ENCODE measurements at places on chromosomes 7 and 10.

DNA sequence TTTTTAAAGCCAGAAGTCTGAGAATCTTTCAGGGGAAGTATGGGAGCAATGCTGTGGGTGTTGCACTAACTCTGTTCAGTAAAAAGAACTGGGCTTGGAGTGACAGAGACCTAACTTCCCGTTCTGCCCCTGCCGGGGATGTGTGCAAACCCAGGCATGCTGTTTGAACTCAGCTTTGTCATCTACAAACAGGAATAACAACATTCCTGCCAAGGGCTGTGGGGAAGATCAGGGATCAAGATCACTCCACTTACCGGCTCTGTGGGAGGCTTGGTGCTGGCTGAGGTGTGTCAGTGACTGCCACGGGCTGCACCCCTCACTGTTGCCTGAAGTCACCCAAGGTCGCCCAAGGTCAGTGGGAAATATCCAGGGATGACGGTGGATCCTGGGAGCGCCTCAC is 23.1 kb upstream of the DRGX start:
- DNase-seq: no peak

GRCh38 chr7:81627536-81628287 is 142.1 kb downstream of the HGF start:
- no peak for DNase-seq

- no peak for DNase-seq
Measured at GRCh38 chr10:35643151-35644049, 1.3 kb upstream of the FZD8 start.

- no peak for DNase-seq
Measured at GRCh38 chr10:16186564-16186963, 250.2 kb upstream of the PTER start.

GRCh38 chr10:8617792-8618191 is 563.3 kb downstream of the GATA3 start:
- no peak for DNase-seq

DNA sequence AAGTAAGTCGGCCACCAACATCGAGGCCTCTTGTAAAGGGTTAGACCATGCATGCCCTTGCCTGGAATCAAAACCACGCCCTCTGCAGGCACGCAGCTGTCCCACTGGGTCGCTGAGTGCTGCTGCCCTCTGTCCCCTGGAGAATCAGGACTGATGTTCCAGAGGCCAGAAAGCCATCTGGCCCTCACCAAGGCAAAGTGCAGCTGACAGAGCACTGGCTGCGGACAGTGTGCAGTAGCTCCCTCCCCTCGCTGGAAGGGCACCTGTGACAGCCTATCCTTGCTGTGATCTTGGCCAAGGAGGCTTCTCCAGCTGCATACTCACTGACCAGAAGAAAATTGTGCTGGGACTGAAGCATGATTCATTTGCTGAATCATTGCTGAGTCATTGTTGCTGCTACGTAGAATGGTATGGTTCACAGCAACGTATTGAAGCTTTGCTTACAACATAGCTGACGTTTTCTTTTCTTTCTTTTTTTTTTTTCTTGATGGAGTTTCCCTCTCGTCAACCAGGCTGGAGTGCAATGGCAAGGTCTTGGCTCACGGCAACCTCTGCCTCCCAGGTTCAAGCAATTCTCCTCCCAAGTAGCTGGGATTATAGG is 30.4 kb downstream of the DDC start:
- no peak for DNase-seq

DNA sequence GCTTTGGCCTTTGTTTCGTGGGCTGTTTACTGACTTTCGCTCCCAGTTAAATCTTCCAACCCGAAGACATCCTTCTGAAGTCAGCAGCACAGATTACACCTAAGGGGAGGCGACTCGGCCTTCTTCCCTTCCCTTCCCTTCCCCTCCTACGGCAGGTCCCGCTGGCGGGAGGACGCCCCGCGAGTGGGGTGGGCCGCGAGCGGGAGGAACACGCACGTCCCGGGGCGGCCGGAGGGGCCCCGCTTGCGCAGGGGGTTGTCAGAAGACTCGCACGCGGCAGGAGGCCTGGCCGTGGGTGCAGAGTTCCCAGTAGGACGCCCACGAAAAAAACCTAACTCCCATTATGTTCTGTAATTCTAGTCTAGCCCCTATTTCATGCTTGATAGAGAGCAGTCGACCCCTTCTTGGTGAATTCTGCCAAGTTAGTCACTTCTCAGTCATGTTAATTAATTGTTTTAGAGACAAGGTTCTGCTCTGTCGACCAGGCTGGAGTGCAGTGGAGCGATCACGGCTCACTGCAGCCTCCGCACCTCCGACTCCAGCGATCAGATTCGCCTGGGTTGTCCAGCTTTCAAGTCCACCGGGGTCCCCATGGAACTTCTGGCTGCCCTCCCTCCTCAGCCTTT is 19.2 kb upstream of the ZNF32 start:
- no peak for DNase-seq

- DNase-seq: no peak
Measured at GRCh38 chr7:23294549-23295400, 4.4 kb upstream of the MALSU1 start.

GRCh38 chr10:30835146-30835545 is 196.5 kb downstream of the ZNF438 start:
- no peak for DNase-seq

GRCh38 chr10:126521399-126521798 is 133.1 kb upstream of the ADAM12 start:
- no peak for DNase-seq

DNA sequence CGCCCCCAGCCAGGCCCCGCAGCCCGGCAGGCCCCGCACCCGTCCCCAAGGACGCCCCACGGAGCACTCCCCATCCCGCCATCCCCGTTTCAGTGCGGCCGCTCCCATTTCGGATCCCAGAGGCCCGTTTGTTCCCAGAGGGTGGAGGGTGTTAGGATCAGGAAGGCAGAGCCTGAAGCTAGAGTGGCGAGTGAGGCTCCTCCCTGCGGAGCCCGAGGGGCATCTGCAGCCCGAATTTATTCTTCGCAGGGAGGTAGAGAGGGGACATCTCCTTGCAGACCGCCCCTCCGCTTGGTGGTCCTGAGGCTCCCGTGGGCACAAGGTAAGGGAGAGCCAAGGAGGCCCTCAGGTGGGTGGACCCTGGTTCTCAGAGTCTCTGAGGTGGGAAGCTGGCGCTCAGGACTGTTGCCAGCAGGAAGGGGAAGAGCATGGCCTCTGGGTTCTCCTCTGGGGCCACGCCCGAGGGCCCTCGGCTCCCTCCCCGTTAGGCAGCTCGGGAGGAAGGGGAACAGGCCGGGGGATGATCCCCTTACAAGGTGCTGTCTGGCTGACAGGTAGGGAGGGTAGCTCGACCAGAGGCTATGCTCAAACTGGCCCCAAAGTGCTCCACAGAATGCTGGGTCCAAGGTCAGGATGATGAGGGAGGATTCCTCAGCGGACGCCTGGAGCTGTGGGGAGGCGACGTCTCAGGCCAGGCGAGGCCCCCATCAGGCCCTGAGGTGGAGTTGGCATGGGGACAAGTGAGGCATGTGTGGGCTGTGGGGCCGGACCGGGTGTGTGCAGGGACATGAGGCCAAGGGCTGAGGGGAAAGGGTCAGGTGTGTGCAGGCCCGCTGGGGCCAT is 17.4 kb downstream of the POLL start:
- no peak for DNase-seq

DNA sequence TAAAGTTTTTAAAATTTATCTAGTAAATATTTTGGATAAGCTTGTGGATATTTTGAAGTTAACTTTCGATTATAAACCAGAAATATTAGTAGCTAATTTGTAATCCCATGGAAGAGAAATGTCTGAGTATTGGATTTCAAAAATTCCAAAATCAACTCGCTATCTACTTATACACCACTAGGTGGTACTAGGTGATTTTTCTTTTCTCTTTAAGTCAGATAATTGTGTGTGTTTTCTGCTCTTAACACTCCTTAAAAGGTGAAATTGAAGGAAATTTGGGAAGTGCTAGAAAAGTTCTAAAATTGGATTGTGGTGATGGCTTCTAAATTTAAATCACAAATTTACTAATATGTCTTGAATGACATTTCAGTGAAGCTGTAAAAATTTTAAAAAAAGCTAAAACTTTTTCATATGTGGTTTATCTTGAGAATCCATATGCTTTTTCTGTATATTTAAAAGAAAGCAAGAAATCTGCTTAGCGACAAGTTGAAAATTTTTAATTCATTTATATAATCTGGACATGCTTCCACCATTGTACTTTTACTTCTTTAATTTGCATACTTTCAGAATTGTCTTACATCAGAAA is 90.2 kb downstream of the IPMK start:
- DNase-seq: no peak

DNA sequence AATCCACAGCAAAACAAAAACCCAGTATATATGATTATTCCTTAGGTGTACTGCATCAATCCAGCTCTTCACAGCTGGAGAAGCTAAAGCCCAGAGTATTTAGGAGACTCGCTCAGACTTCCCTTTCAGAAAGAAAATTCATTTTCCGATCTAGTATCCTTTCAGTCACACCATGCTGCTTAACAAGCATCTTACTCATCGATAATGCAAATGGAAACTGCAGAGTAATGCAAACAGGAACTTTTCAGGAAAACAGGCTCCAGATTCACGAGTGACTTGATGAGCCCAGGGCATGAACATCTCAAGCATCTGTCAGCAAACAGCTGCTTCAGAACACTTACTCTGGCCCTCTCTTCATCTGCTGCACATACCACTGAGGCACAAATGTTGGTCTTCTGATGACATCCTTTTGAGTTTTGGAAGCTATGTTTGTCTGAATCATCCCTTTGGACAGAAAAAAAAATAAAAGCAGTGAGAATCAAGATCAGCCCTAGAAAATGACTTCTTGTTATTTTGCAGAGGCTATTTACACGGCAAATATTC is 24.9 kb upstream of the ZC3HAV1L start:
- DNase-seq: no peak

GRCh38 chr7:43201912-43202311 is 89.5 kb downstream of the HECW1 start:
- DNase-seq: no peak

DNA sequence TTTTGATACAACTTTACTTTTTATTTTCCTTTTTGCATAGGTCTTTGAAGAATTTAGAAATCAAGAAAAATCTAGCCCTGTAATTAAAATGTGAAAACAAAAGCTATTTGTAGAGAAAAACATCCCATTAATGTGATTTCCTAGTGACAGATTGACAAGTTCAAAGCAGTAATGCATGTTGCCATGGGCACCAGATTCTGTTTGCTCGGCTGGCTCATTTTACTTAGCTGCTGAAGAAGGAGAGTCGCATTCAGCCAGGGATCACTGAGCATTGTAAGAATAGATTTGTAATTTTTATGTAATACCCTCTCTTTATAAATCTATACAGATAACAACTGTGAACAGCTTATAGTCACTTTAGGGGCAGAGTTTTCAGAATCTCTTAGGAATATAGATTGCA is 28.5 kb downstream of the DNAJB9 start:
- no peak for DNase-seq

DNA sequence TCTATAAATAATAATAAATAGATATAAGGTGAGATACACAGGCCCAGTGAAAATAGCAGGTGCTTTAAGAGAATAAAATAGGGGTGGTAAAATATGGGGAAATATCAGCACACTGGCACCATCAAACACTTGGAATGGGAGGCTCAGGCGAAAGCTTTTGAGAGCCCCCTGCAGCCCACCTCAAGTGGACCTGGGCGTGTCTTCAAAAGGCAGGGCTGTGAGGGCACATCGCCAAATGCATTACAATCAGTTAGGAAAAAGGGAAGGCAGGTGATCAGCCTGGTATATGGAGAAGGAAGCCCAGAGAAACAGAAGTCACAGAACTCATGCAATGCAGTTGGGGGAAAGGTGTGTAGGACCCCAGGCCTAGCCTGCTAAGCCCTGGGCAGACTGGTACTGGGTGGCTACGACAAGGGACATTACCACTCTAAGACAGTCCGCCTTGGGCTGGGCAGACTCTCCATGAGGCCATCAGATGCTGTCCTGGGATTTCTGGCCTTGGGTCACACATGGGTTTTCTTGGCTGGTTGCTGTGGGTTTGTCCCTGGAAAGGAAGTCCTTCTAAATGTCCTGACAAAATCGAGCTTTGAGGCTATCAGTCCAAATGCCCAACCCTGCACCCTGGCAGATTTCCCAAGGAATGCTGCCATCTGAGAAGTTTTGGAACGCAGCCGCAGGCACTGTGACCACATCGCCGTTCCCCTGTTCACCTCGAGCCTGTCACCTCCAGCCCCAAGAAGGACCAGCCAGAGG is 330.6 kb downstream of the GRID1 start:
- DNase-seq: no peak

- no peak for DNase-seq
Measured at GRCh38 chr7:24129597-24129996, 154.4 kb upstream of the NPY start.

DNA sequence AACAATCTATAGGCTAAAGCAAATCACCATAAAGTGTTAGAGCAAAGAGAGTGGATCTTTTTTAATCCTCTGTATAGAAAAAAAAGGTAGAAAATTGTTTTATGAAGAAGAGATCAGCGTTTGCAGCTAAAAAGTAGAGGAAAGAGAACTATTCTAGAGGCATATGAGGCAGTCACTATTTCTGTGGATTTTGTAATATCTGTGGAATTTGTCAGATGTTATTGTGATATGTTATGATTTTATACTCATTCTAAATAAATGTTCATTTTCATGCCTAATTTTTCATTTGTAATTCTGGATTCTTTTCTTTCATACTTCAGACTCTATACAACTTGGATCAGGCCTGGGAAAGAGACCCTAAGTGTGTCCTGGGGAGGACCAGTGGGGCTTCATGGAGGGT is 295.0 kb upstream of the LYZL1 start:
- DNase-seq: no peak

DNA sequence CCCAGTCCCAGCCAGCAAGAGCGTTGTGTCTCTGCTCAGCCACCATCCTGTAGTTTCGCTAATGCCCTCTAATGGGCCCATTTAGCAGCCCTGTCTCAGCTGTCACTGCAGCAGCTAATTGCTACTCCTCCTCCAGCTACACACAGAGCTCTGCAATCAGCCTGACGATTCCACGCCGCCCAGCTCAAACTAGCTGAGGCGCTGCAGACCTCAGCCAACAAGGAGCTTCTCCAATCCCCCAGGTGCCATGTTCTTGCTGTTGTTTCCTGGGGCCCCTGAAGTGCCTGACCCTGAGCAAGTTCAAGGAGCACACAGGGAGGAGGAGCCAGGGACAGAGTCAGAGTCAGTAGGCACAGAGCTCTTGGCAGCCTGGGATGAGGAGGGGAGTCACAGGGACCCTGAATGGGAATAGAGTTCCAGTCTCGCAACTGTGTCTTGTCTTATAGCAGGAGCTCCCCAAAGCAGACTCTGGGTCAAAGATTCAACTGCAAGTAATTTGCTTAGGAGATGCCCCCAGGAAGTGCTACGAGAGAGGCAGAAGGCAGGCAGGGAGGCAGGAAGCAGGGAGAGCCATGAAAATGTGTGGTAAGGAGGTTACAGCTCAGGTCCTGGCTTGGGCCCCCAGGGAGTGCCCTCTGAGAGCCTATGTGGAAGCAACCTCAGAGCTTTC is 135.8 kb upstream of the UNC5B start:
- no peak for DNase-seq

DNA sequence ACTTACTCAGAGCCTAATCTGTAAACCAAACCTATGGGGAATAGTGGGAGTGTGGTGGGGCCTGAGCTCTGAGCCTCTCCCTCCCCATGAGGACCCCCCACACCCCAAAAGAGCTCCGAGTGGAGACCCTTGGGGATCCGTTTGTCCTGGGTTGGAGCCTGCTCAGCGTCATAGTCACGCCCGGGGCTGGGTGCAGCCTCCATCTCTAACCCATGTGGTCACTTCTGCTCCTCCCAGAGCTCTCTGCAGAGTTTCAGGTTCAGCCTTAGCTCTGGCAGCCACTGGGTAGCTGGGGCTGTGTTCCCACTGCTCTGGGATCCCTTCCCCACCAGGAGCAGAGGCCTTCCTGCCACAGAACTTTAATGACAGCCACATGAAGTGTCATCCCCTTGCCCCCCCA is 25.9 kb downstream of the PFKFB3 start:
- DNase-seq: no peak

GRCh38 chr7:46955531-46955930 is 626.4 kb downstream of the TNS3 start:
- no peak for DNase-seq
